ENCODE measurements at places on chromosomes 12 and 14. TPM values are rescaled to one million over a fixed set of nuclear protein-coding genes. Genes with fewer than 3 reads are reported as not detected.

Gene DPPA3
- total RNA-seq = not detected

Gene CCDC88C
- 30.1 TPM for total RNA-seq

Gene HOXC4
- total RNA-seq = not detected

Gene CNTN1
- total RNA-seq = 1.3 TPM

Gene PRPH
- 5.1 TPM for total RNA-seq

Gene KRT80
- total RNA-seq = not detected

Gene PRB2
- not detected for total RNA-seq

Gene ARPC3
- total RNA-seq = 174 TPM

Gene DEPDC4
- 2.5 TPM for total RNA-seq

Gene SLC7A8
- total RNA-seq = 16.0 TPM

Gene PTCSC3
- not detected for total RNA-seq

Gene PHETA1
- 39.8 TPM for total RNA-seq

Gene LRFN5
- 0.49 TPM for total RNA-seq

Gene LTBP2
- total RNA-seq = 10.2 TPM

Gene PMEL
- total RNA-seq = 4.4 TPM

Gene NFYB
- 18.9 TPM for total RNA-seq

Gene KITLG
- total RNA-seq = 96.2 TPM

Gene IL22
- total RNA-seq = not detected

Gene NINJ2
- total RNA-seq = 5.2 TPM

Gene SRRM4
- not detected for total RNA-seq
